Activated T-helper 1 cell treated with Interleukin-2 at 50 U/mL for 16 hours (primary cell): ENCODE measurements at places on chromosomes 3 and 15.

DNA sequence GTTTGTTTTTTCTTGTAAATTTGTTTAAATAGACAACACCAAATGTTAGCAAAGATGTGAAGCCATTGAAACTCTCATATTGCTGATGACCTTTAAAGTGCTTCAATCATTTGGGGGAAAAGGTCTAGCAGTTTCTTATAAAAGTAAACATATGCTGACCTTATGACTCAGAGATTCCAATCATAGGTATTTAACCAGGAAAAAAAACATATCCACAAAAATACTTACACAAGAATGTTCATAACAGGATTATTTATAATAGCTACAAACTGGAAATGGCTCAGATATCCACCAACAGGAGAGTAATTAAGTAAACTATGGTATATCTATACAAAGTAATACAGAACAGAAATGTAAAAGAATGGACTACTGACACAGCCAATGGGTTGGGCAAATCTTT, 27.1 kb upstream of the RORA start:
- no peak for DNase-seq

- DNase-seq: no peak
Observed at GRCh38 chr3:152899306-152899705, 64.4 kb downstream of the P2RY1 start.

- DNase-seq: no peak
Observed at GRCh38 chr3:12959838-12960378, 113.3 kb downstream of the IQSEC1 start.

- no peak for DNase-seq
Observed at GRCh38 chr15:69232144-69232543, 66.6 kb upstream of the PAQR5 start.

DNA sequence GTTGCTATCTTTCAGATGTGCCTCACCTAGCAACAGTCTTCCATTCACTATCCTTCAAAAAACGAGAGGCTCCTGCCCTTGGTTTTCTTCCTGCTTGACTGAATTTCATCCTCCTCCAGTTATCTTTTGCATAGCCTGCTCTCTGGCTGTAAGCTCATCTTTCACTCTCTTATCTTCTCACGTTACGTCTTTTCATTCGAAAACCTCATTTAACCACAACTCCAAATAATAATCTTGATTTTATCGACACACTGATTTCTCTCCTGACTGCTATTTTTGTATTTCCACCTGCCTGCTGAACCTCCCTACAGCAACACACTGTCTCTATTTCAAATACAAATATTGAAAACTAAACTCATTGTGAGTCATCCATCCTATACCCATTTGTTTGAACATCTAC, 230.7 kb upstream of the TMC3 start:
- DNase-seq: no peak

GRCh38 chr15:76059320-76060117, at the start of gene TMEM266:
Gene TMEM266, plus strand, starts transcription at chr15:76059985. Its CDS starts 74,279 bp downstream, at chr15:76134264.
- DNase-seq: no peak

DNA sequence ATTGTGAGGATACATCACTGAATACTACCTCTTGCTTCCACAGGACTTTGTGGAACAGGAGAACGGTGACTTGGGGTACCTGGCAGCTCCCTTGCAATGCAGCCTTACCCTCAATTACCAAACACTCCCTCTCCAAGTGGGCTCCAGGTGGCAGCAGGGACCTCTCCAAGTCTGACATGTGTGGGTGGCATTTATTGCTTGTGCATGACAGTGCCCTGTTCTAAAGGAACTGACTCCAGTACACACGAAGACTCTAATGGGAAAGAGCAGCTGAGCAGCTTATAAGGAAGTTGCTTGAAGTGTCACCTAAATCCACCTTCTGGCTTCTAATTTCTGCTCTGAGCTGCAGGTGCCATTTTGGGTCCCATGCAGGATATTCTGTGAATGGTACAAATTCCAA, 174.1 kb upstream of the SLCO3A1 start:
- no peak for DNase-seq

GRCh38 chr15:39919748-39920509, at the start of gene GPR176:
Gene GPR176, minus strand, starts transcription at chr15:39920266. Its CDS starts 240 bp downstream, at chr15:39920026.
- DNase-seq: no peak

- DNase-seq: no peak
Observed at GRCh38 chr15:98547275-98547674, 101.1 kb upstream of the IGF1R start.

- DNase-seq: peak; percentile 8
Observed at GRCh38 chr15:80152896-80153876, at the start of gene FAH. Gene FAH, plus strand, starts transcription at chr15:80152999. Its CDS starts 56 bp downstream, at chr15:80153055.

- DNase-seq: peak; percentile 59
Observed at GRCh38 chr3:158570999-158571702, at the start of gene MLF1. Gene MLF1, plus strand, starts transcription at chr3:158571194. Its CDS starts 107 bp downstream, at chr3:158571301.

GRCh38 chr15:90645873-90646575, 71.1 kb upstream of the BLM start:
- no peak for DNase-seq

DNA sequence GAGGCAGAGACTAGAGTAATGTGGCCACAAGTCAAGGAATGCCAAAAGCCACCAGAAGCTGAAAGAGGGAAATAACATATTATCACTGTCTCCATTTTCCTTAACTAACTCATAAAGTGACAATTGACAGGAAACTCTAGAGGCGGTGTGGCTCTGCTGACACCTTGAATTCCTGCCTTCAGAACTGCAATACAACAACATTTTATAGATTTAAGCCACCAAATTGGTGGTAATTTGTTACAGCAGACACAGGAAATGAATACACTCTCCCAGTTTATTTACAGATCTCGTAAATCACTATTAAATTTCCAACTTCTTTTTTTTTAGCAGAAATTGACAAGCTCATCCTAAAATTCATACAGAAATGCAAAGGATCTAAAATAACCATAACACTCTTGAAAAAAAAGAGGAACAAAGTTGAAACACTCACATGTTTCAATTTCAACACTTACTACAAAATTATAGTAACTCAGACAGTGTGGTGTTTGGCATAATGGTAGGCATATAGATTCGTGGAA, 449.9 kb downstream of the OTOL1 start:
- DNase-seq: no peak

- peak; percentile 30 for DNase-seq
Observed at GRCh38 chr3:171458071-171458863, 1.9 kb downstream of the TNIK start.

- no peak for DNase-seq
Observed at GRCh38 chr3:182303169-182303568, 490.1 kb upstream of the ATP11B start.

GRCh38 chr3:156892701-156893100, 66.5 kb downstream of the LEKR1 start:
- no peak for DNase-seq

- DNase-seq: no peak
Observed at GRCh38 chr15:74206801-74207281, 4.3 kb upstream of the STRA6 start.

- DNase-seq: no peak
Observed at GRCh38 chr3:167811031-167811430, 75.5 kb downstream of the SERPINI1 start.

DNA sequence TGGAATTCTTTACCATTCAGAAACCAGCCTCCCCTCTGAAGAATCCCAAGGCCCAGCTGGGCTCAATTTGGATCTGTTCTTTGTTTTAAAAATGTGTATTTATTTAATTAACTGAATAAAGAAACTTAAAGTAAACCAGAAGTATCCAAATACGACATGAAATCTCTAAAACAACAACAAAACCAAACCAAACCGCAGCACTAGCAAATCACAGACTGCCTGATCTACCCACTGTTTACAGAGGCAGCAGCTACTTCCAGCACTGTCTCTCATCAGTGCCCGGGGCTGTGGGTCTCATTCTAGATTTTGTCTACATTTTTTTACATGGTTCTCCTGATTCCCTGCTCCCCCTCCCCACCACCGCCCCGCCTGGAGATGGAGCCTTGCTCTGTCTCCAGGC, 2.3 kb downstream of the FLNB start:
- no peak for DNase-seq

GRCh38 chr3:13682331-13683013, 133.5 kb downstream of the FBLN2 start:
- no peak for DNase-seq

- DNase-seq: no peak
Observed at GRCh38 chr15:60557191-60557618, 78.3 kb upstream of the ICE2 start.
